Esophagus squamous epithelium (tissue), 5 donors: ENCODE measurements at places on chromosomes 16 and 17.

DNA sequence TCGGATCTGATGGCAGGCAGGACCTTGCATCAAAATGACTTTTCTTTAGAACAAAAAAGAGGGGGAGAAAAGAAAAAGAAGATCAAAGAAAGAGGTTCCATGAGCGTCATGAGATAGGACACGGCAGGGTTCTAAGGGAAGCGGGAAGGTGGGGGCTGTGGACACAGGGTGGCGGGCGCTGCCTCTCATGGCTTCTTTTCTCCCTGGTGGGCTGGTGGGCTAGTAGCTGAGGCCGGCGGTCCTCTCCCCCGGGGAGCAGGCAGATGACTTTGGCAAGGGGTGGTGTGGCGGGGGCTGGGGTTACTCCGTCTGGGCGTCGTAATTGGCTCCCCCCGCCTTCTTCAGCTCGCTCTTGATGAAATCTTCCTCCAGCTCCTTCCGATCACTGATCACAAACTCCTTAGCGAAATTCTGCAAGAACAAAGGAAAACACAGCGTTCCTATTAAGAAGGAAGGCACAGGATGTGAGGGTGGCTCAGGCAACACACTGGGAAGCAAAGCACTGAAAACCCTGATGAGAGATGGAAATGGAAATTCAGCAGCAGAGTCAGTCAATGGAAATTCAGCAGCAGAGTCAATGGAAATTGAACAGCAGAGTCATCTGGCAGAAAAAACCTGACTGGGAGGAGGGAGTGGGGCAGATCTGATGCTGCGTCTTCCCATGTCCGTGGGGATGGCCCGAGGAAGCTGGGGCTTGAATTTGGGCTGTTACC is 51.2 kb downstream of the COTL1 start:
- DNase-seq = no peak

DNA sequence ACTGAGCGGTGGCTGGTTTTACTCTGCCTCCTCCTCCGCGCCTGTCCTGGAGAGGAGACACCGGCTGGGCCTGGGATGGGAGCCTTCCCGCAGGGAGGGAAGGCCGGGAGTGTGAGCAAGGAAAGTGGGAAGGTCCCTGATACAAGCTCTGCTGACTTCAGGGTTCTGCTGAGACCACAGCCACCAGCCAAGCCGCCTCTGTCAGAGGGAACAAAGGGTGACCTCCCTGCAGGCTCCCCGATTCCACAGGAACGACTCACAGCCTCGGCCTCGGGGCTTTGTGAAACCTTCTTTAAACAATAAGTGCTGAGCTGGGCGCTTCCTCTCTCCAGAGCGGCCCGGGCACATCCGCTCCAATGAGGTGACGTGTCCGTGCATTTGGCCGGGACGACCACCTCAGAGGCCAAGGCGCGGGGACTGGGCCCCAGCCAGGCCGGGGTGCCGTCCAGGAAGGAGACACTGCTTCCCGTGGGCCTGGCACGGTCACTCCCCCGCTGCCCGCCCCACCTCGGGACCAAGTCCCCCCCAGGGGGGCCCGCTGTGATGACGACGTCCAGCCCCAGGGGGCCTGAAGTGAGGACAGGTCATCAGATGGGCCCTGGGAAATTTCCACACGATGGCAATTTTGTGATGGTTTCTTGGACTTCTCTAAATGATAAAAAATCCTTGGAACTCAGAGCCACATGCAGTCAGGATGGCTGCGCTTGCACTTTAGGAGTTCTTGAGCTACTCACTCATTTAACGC is 11.8 kb upstream of the CIBAR2 start:
- no peak for DNase-seq

DNA sequence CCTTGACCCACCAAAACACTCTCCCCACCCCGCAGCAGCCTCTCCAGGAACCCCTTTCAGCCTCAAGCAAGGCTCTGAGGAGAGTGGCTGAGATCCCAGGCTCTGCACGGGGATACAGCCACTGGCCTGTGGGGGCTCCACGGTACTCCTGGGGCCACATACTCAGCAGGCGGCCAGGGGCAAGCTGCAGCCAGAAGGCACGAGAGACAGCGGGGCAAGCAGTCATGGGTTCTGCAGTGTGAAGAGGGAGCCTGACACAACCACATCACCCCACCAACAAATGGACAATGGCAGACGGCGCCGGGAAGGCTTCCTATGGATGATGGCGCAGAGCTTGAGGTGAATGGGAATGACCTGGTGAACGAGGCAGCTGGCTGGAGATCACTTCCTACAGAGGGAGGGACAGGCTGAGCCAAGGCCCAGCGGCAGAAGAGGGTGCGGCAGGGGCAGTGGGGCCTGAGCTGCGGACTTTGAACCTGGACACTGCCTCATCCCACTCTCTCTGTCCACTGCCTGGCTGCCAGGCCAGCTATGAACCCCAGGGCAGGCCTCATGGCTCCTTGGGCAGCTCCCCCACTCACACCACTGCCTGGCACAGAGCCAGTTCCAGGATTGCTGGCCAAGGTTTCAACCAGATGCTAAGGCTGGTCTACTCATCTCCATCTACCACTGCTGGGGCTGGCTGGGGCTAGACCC is 10.8 kb upstream of the BCAR1 start:
- no peak for DNase-seq

DNA sequence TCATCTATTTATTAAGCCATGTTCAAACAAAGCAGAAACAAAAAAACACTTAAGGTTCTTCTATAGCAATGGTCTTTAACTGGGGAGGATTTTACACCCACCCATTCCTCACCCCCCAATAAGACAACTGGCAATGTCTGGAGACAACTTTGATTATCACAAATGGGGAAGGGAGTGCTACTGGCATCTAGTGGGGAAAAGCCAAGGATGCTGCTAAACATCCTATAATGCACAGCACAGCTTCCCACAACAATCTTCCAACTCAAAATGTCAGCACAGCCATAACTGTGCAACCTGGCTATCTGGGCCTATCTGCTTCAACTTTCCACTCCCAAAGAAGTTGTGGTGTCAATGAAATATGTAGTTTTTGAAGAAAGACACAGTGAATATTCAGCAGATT is 1044.4 kb downstream of the CDH8 start:
- DNase-seq = no peak

- no peak for DNase-seq
Measured at GRCh38 chr17:17104494-17104893, 62.2 kb downstream of the MPRIP start.
